Stimulated activated CD4-positive, alpha-beta T cell treated with anti-CD3 and anti-CD28 coated beads, TNF-alpha, amount 100 ng/mL, for 1 hour (primary cell): ENCODE measurements at places on chromosomes 1 and 21.

DNA sequence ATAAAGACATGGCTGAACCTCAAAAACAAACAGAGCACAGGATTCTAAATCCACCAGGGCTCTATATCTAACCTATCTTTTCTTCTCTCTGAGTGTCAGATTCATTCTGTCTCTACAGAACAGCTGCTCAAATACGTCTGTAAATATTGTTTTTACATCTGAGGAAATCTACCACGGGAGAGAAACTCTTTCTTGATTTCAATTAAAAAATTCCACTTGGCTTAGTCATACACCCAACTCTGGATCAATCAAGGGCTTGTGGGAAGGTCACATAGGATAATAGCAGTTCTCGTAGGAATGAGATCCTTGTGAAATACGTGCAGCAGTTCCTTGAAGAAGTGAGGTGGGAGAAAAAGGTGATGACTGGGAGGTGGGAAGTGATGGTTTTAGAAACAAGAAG is 1355.7 kb upstream of the ADGRL2 start:
- no peak for DNase-seq

DNA sequence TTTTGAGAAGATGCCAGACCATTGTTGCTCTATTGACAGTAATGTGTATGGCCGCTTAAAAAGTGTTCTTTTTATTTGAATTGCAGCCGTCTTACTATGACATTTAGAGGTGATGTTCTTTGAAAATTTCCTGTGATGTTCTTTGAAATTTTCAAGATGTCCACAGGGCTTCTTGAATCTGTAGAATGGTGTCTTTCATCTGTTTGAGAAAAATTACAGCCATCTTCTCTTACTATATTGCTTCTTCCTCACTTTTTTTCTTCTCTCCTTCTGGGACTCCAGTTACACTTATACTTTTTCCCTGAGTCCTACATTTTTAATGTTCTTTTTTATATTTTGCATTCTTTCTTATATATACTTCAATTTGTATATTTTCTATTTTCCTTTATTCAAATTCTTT is 57.4 kb downstream of the DIP2A start:
- no peak for DNase-seq

DNA sequence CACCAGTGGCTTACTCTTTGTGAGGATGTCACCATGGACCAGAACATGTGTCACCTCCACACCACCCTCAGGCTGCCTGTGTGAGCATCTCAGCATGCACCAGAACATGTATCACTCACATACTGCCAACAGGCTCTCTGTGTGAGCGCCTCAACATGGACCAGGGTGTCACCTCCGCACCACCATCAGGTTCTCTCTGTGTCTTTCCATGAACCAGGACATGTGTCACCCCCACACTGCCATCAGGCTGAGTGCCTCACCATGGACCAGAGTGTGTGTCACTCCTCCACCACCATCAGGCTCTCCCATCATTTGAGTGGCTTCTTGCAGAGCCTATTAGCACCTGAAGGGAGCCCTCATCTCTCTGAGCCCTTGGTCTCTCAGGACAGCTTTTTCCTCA is 125.2 kb downstream of the ZNF648 start:
- DNase-seq, result no peak

GRCh38 chr1:54298284-54299033 is 98.5 kb downstream of the MRPL37 start:
- no peak for DNase-seq

- DNase-seq, result no peak
Observed at GRCh38 chr1:235131961-235132360, 3.3 kb upstream of the TOMM20 start.

GRCh38 chr21:45293220-45293725 is 5.6 kb upstream of the POFUT2 start:
- DNase-seq, result no peak

DNA sequence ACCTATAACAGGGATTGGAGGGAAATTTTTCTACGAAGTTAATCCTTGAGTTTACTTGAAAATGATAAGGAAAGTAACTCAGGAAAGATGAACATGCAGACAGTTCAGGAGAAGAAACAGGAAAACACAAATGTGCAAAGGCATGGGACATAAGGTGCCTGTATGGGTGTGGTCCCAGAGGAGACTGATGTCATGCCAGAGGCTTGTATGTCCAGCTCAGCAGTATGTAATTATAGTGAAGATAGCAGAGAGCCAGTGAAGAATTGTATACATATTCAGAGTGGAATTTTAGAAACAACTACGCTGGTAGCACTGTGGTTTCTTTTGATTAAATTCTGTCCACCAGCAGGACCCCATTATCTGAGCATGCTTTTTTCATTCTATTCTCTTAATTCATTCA is 179.5 kb downstream of the LRRC7 start:
- DNase-seq, result no peak

DNA sequence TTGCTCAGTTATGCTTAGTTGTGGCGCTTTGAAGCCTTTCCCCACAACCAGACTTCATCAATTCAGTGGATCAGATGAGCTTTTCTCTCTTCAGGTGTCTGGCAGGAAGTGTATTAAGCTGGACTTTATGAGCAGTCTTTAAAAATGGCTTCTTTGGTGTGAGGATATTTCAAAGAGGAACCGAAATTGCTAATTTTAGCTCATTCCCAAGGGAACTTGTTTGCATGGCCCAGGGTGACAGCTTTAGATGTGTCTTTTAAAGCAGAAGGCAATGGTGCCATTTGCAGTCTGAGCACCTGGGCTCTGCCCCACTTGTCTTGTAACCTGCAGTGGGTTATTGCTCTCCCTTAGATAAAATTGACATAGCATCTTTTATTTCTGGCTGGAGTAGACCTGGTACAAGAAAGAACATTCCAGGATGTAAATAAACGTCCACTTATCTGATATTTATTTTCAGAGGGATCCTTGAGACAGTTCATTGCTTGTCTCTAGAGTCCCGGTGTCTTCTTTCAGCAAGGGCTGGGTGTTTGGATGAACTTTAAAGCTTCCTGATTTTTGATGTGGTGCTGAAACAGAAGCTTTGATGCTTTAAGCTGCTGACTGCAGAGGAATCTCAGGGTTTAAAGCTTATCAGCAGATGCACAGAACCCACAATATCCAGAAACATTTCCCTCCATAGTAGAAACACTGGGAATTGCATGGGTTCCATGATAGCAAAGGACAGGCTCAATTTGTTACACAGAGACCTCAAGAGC is 241.7 kb downstream of the ADGRL2 start:
- DNase-seq, result no peak

- peak; percentile 57 for DNase-seq
Observed at GRCh38 chr1:247331172-247331524, 519 bp downstream of the ZNF496 start.

DNA sequence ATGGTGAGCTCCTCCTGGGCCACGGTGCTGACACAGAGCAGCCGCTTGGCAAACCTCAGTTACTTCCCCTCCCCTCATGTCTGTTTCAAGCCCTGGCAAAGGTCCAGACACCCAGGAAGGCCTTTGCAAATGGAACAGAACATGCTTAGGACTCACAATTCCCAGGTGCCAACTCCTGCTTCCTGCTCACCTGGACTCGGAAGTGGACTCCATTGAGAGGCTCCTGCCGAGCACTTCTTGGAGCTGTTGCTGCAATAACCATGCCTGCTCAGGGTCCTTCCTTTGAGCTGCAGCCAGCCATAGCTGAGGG is 10.7 kb downstream of the DCST2 start:
- DNase-seq, result no peak

DNA sequence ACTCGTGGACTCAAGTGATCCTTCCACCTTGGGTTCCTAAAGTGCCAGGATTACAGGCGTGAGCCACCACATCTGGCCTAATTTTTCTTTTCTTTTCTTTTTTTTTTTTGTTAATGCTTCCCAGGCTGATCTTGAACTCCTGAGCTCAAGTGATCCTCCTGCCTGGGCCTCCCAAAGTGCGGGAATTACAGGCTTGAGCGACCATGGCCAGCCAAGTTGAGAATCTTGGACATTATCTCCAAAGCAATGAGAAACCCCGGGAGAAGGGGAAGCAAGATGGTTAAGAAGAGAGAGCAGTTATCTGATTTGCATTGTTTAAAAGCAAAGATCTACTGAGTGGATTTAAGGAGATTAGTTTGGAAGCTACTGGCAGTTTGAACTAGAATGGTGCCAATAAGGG is 9.1 kb downstream of the HIPK1 start:
- DNase-seq, result no peak

- no peak for DNase-seq
Observed at GRCh38 chr1:113451710-113452109, 61.4 kb downstream of the MAGI3 start.

- no peak for DNase-seq
Observed at GRCh38 chr1:164764333-164764732, 205.3 kb downstream of the PBX1 start.

DNA sequence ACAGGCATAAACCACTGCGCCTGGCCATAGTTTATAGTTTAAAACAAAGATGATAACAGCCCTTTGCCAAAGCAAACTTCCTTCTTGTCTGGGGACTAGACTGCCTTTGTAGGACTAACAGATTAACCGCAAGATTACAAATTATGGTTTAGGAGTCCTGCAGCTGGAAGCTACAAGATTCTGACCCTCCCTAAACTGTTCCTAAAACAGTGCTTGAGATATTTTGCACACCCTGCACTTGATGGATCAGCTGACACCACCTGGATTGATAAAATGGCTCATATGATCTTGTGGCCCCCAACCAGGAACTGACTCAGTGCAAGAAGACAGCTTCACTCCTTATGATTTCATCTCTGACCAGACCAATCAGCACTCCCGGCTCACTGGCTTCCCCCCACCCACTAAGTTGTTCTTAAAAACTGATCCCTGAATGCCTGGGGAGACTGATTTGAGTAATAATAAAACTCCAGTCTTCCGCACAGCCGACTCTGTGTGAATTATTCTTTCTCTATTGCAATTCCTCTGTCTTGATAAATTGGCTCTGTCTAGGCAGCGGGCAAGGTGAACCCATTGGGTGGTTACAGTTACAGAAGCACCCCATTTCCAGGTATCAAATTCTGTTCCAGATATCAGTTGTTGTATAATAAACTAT is 13.8 kb upstream of the RNF11 start:
- no peak for DNase-seq

DNA sequence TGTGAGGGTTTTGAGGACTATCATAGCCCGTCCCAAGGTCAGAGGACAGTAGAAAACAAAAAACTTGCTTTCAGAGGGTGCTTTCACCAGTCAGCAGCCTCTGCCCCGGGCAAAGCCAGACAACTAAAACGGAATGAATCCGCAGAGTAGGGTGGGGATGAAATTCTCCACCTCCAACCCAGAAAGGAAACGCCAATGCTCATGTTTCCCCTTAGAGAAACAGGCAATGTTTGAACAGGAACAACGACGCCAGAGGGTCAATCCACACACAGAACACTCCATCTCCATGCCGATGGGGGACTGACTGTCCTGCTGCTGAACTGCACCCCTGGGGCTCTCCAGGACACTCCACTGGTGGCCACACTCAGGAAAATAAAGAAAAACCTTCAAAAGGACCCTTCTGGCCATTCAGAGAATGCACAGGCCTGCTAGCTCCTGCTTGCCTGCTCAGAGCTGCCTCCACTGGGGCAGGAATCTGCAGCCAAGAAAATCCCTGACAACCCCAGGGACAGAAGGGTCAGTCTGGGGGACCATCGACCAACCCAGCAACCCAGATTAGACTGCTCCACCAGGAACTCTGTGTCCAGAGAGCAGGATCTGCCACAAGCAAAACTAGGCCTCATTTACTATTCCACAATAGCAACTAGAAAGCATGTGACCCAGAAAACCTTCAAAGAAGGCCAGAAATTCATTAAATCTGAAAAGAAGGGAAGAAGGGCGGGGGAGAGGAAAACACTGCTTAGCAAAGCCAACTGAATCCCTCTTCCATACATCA is 116.0 kb downstream of the TOMM20 start:
- DNase-seq, result no peak

DNA sequence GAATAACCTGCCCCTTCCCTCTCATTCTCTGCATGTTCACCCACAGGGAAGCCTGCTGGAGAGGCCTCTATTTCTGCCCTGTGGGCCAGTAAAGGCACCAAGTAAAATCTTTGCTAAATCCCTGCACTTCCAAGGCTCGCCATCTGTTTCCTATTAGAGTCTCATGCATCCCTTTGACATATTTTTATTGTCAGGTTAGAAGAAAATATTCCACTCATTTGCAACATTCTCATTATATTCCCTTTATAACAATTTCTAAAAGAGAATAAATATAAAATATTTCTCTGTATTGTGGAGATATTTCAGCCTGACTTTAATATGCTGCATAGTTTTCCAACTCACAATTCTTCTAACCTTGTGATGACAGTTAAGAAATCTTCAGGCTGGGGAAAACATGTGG is 340.4 kb upstream of the VAMP3 start:
- DNase-seq, result no peak

- no peak for DNase-seq
Observed at GRCh38 chr1:171142416-171143385, 42.4 kb upstream of the FMO2 start.

DNA sequence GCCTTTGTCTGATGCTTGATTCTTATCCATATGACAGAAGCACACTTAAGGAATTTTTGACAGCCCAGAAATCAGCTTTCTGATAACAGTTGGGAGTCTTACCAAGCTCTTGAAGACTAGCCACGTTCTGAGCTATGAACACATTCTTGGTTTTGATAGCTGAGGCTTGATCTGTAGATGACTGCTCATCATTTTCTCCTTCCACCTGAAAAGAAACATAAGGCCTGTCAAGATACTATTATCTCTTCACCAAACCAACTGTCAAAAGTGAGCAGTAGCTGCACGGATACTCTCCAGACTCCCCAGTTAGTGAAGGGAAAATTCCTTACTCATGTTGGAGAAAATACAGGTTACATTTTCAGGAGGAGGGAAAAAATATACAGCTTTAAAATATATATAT is 12.2 kb downstream of the UBR4 start:
- DNase-seq, result no peak
